CD4-positive, alpha-beta T cell treated with Interleukin-6 at 100 ng/mL for 8 hours (primary cell): ENCODE measurements at places on chromosomes 7 and 10.

- DNase-seq, result no peak
Measured at GRCh38 chr7:29397398-29397797, 166.2 kb upstream of the PRR15 start.

DNA sequence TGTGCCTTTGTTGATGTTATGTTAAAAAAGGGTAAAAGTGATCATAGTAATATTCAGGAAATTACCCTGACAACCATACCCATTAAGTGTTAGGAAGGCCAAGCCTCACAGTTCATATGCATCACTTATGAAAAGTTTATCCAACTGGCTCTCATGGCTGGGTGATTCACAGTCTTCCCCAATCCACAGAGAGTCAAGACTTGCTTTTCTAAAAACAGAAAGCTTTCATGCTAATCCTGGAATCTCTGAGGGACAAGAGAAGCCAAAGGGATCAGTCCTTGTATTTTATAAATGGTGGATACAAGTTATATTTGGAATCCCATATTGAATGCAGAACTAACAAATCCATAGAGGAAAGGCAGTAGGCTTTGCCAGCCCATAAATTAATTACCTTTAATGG lies 218.3 kb downstream of the JAZF1 start:
- DNase-seq, result no peak

DNA sequence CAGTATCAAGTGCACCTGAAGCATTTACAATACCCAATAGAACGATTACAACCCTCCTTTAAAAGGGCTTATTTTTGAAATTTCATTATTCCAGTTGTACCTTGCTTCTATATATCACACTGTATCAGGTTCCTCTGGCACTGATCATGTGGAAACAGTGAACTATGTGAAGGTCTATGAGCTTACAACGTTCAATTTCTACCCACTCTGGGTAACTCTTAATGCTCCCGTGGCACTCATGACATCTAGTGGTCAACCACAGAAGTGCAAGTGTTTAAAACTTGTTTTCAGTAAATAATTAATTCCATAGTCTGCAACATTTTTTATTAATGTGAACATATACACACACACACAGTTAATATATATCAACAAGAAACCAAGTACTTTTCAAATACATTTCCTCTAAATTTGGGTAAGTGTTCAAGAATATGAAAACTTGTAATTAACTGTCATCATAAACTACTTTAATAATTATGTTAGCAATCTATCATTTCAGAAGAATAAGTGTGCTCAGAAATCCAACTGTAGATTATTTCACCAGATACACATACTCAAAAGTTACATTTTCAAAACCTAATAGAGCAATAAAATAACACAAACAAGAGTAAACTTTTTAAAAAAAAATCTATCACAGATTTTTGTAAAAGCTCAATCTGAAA lies 61.0 kb downstream of the MPP7 start:
- peak; percentile 40 for DNase-seq

DNA sequence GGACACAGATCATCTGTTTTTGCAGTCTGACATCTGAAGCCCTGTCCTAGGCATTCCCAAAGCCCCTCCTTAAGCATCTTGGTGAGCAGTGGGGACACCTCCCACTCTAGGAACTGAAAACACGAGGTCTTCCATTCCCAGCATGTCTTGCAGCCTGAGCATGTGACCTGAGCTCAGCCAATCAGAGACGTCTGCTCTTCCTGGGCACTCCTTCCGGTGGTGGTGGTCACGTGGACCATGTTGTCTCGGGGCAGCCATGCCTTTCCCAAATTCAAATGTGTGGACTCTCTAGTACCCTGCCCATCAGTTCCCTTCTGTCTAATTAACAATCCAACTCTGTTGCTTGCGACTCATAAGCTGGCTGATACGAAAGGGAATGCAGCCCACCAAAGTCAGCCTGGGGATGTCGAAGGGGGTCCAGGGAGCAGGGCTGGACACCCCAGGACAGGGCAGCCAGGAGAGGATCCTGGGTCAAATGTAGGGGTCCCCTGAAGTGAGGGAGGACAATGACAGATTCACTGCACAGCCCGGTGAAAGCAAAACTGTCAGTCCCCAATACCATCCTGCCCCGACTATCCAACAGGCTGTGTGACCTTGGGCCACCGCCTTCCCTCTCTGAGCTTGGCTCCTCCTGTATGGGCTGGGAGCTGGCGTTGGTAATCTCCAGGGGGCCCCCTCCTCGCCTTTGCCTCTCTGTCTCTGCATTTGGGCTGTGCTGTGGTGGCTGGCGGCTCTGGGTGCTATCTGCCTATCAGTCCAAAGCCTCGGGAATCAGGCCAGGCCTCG lies 57.4 kb upstream of the BAIAP2L1 start:
- no peak for DNase-seq

DNA sequence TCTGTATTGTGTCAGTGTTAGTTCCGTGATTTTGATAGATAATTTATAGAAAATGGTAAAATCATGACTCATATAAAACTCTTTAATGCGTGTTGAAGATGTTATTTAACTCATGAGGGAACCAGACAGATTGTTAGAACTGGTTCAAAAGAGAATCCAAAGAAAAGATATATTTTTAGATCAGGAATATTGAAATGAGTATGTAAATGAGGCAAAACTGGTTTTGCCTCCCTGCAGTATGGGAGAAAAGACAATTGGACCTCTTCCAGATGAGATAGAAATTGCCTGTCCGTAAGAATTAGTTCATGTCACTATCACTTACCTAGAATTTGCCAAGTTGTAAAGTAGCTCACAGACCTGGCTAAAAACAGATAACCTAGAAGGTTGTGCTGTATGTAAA lies 17.6 kb downstream of the CDC123 start:
- no peak for DNase-seq

- no peak for DNase-seq
Measured at GRCh38 chr10:63240807-63241206, 107.7 kb downstream of the NRBF2 start.

DNA sequence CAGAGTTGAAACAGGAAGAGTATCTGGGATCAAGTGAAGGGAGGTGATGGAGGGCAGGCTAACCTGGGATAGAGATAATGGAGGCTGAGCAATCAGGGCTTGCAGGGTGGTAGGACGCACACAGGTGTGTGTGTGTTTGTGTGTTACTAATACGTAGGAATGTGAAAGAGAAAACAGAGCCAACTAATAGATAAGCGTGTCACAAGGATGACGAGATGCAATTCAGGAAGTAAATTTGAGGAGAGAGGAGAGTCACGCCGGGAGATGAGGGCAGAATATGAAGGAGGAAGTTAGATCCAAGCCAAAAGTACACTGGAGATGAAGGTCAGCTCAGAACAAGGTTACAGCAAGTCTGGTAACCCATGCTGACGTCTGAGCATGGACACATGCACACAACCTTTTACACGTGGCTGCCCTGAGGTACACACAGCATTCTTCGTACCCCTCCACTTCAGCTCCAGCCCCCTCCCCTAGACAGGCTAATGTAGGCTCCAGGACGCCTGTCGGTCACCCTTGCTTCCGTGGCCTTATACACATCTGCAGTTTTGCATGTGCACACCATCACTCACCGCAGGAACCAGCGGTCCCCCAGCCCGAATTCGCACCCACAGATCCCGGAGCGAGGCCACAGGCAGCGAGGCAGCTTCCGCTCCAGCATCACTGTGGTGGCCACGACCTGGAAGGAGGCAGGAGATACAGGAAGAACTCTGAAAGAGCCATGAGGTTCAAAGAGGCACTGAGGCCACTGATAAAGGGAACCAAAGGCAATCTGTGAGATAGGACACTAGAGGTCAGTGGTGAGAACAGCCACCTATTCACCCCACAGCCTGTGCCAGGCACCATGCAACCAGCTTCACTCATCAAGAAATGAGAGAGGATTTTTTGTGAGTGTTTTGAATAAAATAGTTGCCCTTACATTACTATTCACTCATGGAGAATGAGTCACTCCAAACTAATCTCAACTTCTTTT lies 23.7 kb upstream of the TRPV6 start:
- no peak for DNase-seq

DNA sequence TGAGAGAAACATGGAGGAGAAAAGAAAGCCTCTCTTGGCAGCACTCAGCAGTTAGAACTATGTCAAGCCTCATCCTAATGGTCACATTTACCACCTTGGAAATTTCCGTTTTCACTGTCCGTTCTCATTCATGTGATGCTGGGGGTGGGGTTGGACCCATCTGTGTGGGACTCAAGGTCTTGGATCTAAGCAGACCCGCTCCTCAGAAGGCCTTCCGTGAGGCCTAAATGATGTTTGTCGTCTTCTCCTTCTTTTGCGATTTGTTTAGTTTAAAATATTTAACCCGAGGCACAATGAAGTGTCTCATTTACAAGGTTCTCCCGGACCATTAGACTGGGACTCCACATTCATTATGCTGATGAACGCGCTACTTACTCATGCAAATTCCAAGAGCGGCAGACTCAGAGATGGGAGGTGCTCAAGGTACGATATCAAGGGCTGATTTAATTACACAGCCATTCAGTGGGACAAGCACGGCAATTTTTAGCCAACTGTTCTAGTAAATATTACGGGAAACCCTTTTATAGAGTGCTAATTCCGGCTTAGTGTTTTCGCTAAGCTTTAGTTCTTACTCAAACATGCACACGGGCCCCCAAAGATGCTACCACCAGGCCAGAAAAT lies 109.1 kb upstream of the EFCAB10 start:
- no peak for DNase-seq
